Parietal lobe (tissue), 2 donors: ENCODE measurements at places on chromosomes 1 and 21. TPM values are rescaled to one million over a fixed set of nuclear protein-coding genes. Genes with fewer than 3 reads are reported as not detected.

OR2T34 gene
- total RNA-seq, result not detected

C21orf58 gene
- total RNA-seq, result 5.9 TPM

F3 gene
- 26.9 TPM for total RNA-seq

FCRL6 gene
- total RNA-seq, result not detected

ELF3 gene
- total RNA-seq, result 0.31 TPM

UBE2J2 gene
- 52.0 TPM for total RNA-seq

PPFIA4 gene
- 44.1 TPM for total RNA-seq

KRTAP19-3 gene
- not detected for total RNA-seq

UMODL1 gene
- total RNA-seq, result not detected

MAP3K7CL gene
- 3.8 TPM for total RNA-seq

KCNA2 gene
- total RNA-seq, result 8.8 TPM

ZNF648 gene
- total RNA-seq, result 0.31 TPM

CA14 gene
- total RNA-seq, result 1.3 TPM

OR2L3 gene
- 2.8 TPM for total RNA-seq

ADGRB2 gene
- 103 TPM for total RNA-seq

PAQR6 gene
- total RNA-seq, result 6.6 TPM

LAPTM5 gene
- total RNA-seq, result 4.1 TPM

ADAMTS4 gene
- 0.31 TPM for total RNA-seq

CASQ2 gene
- total RNA-seq, result not detected
